ENCODE measurements at places on chromosomes 3 and 15.

DNA sequence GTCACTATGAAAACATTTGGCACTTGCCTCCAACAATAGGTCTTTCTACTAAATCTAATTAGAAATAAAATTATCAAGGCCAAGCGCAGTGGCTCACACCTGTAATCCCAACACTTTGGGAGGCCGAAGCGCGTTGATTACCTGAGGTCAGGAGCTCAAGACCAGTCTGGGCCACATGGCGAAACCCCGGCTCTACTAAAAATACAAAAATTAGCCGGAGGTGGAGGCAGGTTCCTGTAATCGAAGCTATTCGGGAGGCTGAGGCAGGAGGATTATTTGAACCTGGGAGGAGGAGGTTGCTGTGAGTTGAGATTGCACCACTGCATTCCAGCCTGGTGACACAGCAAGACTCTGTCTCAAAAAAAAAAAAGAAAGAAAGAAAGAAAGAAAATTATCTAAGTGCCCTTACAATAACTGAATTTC lies 1.6 kb upstream of the PLD1 start:
- DNase-seq: peak; percentile 37

GRCh38 chr3:109731639-109732473 lies 394.5 kb upstream of the DPPA4 start:
- DNase-seq: peak; percentile 69

- no peak for DNase-seq
Observed at GRCh38 chr15:39794954-39795353, 12.3 kb upstream of the FSIP1 start.

DNA sequence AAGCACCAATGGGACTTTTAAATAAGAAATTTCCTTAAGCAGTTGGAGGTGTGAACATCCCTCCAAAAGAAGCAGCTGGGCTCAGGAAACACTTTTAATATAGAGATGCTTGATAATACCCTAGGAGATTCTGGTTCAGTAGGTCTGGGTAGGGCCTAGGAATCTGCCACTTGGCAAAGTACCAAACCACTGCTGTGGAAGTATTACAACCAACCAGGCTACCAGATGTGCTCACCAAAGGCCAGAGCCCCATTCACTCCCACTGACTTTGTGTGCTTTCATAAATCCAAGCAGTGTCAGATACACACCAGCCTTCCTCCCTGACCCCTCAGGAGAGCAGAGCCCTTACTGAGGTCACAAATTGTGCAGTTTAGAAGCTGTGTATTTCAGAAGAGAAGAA lies 162.6 kb downstream of the CCNL1 start:
- DNase-seq: peak; percentile 29
